ENCODE measurements at places on chromosomes 6 and 20.

GRCh38 chr6:112251171-112251875, 3.0 kb downstream of the LAMA4 start:
- DNase-seq: no peak

GRCh38 chr6:159002432-159003155, 2.6 kb upstream of the RSPH3 start:
- no peak for DNase-seq

DNA sequence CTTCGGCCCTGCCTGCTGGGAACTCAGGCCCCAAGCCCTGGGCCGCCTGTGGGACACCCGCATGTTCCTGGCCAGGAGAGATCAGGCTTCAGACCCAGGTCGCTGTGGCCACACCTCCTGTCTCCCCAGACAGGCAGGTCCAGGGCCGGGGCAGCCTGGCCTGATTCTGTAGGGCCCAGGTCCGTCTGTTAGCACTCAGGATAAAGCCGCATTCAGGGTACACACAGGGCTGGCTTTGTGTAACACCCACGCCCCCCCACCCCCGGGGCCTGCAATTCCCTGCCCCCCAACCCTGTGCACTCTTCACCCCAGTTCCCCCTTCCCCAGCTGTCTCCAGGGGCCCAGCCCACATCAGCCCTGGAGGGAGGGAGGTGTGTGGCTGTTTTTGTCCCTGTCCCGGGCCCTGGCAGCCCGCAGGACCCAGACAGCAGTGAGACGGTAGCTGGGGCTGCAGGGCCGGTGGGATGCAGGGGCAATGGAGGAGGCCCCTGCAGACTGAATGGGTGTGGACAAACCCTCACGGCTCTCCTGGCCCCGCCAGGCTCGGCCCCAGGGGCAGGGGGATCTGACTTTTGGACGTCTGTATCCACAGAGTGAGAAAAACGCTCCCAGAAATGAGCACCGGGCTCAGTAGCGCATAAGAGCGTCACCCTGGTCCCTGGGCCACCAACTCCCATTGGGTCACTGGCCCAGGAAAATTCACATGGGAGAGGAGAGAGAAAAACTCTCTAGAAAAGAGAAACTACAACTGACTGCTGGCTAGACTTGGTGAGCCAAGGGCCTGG, 42.4 kb upstream of the ZBP1 start:
- no peak for DNase-seq

- no peak for DNase-seq
Measured at GRCh38 chr20:50602432-50603088, 88.8 kb downstream of the RIPOR3 start.

- DNase-seq: no peak
Measured at GRCh38 chr6:8736156-8736895, 301.0 kb upstream of the SLC35B3 start.

DNA sequence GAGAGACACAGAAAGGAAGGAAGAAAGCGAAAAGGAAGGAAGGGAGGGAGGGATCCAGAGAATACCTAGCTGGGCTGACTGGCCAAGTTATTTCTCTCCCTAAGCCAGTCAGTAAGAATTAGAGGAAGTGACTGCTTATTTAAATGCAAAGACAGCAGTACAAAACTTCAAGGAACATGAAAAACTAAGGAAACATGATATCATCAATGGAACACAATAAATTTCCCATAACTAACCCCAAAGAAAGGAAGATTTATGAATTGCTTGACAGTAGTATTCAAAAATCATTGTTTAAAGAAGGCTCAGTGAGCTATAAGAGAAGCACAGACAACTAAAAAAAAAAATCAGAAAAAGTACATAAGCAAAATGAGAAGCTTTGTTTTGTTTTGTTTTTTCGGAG, 252.3 kb upstream of the SASH1 start:
- DNase-seq: no peak

GRCh38 chr20:33704197-33704924, 15.7 kb downstream of the PXMP4 start:
- no peak for DNase-seq

GRCh38 chr20:43304598-43304997, 114.9 kb upstream of the PTPRT start:
- no peak for DNase-seq

DNA sequence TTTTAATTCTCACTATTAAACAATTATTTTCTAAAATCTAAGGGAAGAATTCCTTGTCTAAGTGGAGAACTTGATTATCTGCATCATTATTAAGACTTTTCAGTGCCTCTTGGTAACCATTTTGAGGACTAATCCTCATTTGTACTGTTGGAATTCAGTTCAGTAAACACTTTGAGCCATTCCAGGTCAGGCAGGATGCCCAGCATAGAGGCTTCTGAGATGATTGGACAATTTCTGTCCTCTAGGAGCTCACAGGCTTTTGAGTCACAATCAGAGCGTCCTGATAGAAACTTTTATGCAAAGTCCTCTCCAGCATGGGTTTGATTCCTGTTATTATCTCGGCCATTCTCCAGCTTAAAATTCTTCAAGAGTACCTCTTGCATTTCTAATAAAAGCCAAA, 1304.6 kb downstream of the EPHA7 start:
- DNase-seq: no peak

- no peak for DNase-seq
Measured at GRCh38 chr20:24376311-24377099, 92.9 kb upstream of the SYNDIG1 start.

DNA sequence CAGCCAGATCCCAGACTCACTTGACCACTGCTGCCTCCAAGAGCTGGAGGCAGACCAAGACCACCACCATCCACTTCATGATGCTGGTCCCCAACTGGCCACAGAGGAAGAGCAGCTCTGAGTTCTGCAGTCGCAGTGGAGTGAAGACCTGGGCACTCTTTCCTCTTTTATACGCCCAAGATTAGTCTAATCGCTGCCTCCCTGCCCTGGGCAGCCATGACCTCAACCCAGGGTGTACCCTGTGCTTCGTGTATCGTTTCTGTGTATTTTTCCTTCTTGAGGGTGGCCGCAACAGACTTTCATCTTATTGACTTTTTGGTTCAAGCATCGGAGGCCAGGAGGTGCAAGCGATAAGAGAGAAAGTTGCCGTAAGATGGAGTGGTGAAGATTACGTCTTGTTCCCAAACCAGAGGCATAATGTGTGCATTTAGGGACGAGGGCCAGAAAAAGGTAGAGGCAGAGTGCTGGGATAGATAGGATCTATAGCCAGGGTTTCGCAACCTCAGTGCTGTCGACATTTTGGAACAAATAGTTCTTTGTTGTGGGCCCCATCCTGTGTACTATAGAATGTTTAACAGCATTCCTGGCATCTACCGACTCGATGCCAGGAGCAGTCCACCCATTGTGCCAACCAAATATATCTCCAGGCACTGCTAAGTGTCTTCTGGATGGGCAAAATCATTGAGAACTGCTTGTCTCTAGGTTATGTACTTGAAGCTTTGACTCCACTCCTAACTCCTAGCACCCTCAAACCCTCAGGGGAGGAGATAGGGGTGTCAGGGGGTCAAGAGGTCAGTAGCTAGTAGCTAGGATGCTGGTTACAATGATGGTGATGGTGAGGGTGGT, at the start of gene PGC:
PGC (minus strand) TSS at position 142 of the 846 bp plus-strand sequence; CDS start at position 79, 63 bp downstream.
- no peak for DNase-seq

GRCh38 chr6:104613416-104614001, 246.2 kb downstream of the HACE1 start:
- DNase-seq: no peak

DNA sequence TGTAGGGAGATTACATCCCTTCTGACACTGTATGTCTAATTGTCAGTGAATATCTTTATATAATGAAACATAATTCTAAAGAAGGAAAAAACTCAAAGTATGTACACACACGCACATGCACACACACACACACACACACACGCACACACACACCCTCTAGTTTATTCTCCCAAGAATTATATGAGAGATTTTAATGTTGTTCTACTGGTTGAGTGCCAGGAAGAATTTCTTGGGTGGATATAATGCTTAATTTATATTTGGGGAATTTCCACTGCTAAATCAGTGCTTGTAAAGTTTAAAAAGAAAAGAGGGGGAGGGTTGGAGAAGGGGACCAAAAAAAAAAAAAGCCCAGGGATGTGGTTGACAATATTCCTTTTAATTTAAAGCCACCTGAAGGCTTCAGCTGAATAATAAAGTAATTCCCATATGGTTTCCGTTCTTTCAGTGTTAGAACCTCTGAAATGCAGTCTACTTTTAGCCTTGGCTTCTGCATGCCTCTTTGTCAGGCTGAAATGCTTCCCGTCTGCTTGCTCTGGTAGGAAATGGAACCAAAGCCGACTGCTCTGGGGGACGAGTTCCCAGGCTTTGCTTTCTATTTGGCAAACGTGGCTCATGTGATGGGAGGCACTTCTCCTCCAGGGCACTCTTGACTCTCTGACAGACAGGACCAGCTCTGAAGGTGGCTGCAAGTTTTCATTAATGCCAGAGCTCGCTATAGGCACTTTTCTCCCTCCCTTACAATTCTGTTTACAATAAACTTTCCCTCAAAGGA, 225.4 kb downstream of the PRL start:
- DNase-seq: no peak

GRCh38 chr6:115601064-115601463, 459.6 kb downstream of the FRK start:
- no peak for DNase-seq

- DNase-seq: no peak
Measured at GRCh38 chr6:96330884-96331283, 190.7 kb upstream of the UFL1 start.

DNA sequence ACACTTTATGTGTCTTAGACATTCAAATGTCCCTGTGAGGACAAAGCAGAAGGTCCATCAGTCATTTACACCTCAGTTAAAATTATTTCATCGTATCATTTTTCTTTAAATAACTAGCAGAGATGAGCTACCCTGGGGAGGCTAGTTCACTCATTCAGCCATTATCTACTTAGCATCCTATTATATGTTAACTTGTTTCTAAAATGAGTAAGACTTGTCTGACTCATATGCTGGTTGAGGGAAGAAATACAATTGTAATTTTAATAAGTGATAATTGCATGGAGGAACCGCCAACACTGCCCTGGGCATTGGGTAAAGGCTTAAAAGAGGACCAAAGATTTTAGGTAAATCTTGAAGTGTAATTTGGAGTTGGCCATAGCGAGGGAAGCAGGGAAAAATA, 12.4 kb upstream of the PTPRK start:
- no peak for DNase-seq

- no peak for DNase-seq
Measured at GRCh38 chr6:133062077-133062476, 179.1 kb upstream of the EYA4 start.

GRCh38 chr20:43720007-43720406, 6.8 kb downstream of the GTSF1L start:
- no peak for DNase-seq

GRCh38 chr20:32457479-32457986, 99.4 kb downstream of the ASXL1 start:
- DNase-seq: peak; percentile 71

DNA sequence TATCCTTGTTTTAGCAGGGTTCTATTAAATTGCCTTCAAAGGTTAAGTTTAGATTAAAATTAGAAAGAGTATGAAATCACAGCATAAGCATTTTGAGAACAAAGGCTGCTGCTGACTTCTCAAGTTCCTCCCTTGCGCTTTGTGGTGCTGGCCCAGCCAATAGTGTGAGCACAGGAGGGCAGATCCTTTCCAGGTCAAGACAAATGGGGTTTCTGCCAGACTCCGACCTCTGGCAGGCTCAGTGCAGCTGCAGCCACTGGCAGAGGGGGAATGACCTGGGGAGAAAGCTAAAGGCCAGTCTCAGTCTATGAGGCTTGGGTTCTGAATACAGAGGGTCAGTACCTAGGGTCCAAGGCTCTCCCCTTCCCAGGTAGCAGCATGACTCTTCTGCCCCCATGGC, 27.0 kb downstream of the CLIC5 start:
- DNase-seq: no peak

DNA sequence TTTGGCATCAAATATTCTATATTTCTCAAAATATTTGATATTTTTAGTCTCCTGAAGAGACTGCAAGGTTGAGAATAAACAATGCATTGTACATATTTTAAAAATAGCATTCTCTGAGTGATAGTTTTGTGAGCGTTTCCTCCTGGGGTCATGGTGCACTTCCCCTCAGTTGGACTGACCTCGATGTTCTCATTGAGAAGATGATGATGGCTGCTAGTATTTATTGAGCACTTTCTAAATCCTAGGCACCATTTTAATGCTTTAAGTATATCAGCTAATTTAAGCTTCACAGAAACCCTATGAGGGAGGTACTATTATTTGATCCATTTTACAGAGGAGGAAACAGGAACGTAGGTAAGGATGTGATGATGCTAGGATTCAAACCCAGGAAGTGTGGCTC, 18.2 kb downstream of the DSE start:
- DNase-seq: no peak

GRCh38 chr20:6030453-6031080, 23.3 kb downstream of the LRRN4 start:
- no peak for DNase-seq

GRCh38 chr6:13971303-13971702, 46.6 kb downstream of the RNF182 start:
- no peak for DNase-seq

DNA sequence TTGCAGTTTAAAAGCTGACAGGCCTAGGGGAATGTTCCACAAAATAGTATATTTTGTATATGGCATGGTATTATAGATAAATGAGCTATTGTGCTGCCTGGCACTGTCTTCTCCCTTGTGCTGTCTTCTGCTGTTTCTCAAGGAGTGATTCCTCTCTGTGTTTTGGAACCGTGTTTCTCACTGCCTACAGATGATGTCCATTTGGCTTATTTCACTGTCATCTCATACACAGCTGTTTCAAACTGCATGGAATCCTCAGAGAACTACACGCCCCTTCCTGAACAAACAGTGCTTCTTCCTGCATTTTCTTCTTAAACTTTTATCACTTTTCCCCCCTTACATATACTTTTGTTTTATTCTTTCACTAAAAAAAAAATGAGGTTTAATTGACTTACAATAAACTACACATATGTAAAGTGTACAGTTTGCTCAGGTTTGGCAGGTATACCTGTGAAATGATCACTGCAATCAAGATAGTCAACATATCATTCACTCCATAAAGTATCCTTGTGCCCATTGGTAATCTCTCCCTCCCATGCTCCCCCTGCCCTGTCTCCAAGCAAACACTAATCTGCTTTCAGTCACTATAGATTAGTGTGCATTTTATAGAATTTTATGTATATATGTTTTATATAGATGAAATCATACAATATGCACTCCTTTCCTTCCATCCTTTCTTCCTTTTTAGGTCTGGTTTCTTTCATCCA, 43.0 kb downstream of the CBFA2T2 start:
- DNase-seq: no peak

DNA sequence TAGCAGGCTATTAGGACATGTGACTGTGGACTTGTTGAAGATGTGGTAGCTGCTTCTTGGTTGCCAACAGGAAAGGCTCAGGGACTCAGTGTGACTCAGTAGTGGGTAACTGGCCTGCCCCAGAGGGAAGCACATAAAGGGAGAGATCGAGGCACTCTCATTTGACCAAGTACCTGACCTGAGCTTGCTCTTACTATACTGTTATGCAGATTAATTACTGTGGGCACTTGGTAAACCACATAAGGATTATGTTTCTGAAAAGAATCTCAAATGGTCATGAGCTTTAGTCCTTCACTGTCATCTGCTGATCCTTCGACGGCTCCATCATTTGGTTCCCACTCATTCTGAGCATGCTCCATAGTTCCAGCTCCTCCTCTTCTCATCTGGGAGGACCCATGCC, 48.2 kb upstream of the RPL7L1 start:
- DNase-seq: no peak

All from GM18507 (cell line).